ENCODE measurements at places on chromosomes 1 and 21.

DNA sequence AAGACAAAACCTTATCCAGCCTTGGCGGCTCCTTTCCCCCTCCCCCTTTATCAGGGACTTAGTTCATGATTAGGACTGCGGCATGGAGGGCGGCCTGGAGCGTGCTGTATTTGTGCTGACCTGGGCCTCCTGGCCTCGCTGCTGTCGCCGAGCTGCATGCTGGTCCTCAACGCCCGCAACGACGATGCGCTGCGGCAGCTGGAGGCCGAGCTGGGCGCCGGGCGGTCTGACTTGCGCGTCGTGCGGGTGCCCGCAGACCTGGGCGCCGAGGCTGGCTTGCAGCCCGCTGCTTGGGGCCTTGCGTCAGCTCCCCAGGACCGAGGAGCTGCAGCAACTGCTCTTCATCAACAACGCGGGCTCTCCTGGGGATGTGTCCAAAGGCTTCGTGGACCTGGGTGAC lies 70.9 kb downstream of the TM2D1 start:
- no peak for DNase-seq

DNA sequence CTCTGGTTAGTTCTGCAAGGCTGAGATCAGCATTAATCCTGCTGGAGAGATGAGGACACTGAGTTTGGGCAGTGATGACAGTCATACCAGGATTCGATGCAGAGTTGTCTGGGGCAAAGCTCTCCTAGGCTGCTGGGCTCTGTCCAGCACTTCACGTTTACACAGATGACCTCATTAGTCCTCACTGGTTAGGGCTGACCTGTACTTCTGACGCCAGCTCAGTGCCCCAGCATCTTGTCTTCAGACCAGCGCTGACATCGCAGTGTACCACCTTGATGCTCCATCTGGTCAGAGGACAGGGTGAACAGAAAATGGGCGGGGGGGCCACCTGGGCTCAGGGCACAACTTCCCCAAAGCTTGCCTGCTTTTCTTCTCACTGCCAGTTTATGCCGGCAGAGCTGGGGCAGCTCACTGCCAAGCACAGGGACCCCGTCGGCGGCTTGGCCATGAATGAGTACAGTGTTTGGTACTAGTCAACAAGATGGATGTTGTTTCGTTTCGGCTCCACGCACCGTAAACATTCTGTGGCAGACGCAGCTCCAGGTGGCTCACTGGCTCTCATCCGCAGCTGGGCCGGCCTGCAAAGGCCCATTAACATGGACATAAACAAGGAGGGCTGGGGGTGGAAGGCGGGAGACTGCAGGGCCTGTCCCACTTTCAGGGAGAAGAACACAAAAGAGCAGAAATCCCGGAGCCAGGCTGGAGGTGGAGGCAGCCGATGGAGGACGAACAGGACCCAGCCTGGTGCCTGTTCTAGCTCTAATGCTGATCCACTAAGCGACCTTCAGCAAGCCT lies 118.7 kb downstream of the GLIS1 start:
- DNase-seq = peak; percentile 8

DNA sequence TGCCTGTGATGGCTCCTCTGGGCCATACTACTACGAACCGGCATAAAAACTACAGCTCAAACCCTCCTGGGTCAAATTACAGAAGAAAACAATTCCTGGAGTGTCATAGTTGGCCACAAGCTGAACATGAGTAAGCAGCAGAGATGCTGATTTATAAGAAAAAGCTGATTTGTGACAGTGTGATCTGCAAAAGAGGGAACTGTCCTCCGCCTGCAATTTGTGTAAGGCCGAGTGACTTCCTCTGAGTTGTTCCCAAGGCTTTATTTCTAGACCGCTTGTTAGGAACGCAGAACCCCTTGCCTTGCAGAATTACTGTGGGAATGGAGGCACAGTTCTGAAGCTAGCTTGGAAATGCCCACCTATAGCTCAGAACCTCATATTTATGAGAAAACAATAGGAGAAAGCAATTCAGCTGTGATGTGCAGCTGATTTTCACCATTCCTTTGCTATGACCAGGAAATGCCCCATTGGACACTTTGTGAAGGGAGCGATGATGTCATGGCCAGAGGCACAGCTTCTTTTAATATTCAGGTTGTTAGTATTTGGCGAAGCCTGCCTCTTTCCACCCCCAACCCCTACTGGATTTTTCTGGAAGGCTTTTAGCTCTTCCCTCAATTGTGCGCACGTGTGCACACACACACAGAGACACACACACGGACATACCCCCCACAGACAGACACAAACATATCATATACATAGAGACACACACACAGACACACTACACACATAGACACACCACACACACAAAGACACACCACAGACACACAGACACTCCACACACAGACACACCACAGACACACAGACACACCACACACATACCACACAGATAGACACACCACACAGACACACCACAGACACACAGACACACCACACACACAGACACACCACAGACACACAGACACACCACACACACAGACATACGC lies 47.6 kb downstream of the IER5 start:
- DNase-seq = peak; percentile 93

DNA sequence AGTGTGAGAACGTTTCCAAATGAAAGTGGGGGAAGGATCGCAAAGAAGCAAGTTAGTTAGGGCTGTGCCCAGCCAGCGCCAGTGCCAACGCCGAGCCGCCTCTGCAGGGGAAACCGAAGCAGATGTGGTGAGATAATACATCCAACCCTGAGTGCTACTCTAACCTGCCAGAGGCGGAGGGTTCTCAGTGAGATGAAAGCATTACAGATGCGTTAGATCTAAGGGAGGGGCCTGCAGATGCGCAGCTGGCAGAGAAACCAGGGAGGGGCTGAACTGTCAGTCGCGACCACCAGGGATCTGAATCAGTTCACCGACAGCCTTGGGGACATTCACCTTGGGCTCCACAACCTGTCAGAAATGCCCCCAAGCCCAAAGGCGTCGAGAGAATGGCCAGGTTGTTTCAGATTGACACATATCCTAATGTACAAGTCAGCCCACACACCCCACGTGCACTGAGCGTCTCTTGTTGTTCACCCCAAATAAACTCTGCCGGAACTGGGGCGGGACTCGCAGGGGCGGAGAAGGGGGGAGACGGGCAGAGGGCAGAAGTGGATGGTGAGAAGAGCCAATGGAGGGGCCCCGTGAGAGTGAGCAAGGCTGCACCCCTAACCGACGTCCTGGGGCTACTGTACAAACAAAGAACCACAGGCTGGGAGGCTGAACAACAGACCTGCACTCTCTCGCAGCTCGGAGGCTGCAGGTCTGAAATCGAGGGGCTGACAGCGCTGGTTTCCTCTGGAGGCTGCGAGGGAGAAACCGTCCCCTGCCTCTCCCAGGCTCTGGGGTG lies 8.7 kb upstream of the UMODL1 start:
- DNase-seq = no peak

DNA sequence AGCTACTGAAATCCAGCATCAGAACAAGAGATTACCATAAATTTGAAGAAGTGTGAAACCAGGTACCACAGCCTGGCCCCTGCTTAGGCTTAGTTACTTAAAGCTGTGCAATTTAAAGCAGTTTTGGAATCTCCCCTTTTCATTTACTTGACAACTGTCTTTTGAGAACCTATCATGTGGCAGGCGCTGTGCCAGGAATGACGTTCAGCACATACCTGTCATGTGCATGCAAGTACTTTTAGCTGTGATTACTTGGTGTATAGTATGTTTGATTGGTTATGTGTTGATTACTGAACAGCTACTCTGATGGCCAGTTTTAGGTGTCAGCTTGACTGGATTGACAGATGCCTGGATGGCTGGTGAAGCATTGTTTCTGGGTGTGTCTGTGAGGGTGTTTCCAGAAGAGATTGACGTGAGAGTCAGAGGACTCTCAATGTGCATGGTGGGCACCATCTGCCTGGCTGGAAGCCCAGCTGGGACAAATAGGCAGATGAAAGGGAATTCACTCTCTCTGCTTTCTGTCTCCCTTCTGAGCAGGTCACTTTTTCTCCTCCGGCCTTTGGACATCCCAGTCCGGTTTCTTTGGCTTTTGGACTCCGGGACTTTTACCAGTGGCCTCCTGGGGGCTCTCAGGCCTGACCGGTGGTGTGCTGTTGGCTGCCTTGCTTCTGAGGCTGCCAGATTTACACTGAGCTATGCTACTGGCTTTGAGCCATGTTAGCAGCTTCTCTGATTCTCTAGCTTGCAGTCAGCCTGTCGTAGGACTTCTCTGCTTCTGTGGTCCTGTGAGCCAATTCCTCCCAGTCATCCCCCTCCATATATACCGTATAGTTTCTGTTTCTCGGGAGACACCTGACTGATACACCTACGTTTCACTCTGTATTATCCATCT lies 178.0 kb downstream of the RYR2 start:
- DNase-seq = no peak

DNA sequence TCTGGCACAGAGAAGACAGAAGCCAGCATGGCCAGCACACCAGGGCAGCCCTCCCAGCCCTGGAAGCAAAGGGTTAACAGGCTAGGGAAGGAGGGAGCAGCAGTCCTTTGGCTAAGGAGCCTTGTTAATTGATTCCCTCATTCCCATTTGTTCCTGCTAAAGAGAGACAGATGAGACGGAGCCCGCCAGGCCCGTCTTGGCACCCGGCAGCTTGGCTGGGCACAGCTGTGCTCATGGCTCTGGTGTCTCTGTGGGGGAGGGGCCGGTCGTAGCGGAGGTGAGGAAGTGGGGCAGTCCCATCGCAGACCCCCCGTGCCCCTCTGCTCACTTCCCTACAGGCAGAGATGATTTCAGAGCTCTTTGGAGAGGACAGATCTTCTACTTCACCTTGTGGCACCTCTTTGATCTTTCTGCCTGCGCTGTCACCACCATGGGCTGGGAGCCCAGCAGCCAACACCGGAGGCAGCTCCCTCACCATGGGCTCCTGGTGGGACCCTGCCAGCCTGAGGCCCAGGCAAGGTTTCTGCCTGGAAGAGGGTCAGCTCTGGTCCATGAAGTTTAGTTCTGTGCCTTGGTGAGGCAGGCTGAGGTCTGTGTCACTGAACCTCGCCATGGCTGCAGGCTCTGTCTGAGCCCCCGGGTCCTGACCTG lies 38.0 kb downstream of the FOXO6 start:
- DNase-seq = no peak

DNA sequence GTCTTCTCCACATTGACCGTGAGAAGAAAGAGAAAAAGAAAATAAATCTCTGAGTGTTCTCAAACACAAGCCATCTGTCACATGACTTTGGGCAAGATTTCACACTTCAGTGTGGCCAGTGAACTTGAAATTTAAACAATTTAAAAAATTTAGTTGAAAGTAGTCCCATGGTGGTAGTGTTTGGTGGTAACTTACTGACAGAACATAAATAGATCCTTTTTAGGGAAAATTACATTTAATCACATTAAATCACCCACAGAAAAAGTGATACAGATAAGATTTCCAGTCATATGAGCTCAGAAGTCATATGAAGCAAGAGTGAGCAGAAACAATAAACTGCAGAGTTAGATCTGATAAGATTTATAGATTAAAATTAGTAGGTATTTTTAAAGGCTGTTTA lies 31.9 kb upstream of the SGIP1 start:
- DNase-seq = no peak

All from epithelial cell of esophagus (primary cell).